ENCODE measurements at places on chromosomes 3 and 15. TPM values are rescaled to one million over a fixed set of nuclear protein-coding genes. Genes with fewer than 3 reads are reported as not detected.

The GMPS gene
- 143 TPM for total RNA-seq

The DENND4A gene
- 8.6 TPM for total RNA-seq

DNA sequence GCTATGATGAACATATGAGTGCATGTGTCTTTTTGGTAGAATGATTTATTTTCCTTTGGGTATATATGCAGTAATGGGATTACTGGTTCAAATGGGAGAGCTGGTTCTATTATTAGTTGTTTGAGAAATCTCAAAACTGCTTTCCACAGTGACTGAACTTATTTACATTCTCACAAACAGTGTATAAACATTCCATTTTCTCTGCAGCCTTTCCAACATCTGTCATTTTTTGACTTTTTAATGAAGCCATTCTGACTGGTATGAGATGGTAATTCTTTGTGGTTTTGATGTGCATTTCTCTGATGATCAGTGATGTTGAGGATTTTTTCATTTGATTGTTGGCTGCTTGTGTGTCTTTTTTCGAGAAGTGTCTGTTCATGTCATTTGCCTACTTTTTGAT lies 1124.2 kb downstream of the NAALADL2 start:
- DNase-seq: no peak

The SLCO3A1 gene
- total RNA-seq: 2.9 TPM

- DNase-seq: no peak
Observed at GRCh38 chr3:186166491-186167288, 57.8 kb upstream of the ETV5 start.

The TMEM212 gene
- total RNA-seq: not detected

DNA sequence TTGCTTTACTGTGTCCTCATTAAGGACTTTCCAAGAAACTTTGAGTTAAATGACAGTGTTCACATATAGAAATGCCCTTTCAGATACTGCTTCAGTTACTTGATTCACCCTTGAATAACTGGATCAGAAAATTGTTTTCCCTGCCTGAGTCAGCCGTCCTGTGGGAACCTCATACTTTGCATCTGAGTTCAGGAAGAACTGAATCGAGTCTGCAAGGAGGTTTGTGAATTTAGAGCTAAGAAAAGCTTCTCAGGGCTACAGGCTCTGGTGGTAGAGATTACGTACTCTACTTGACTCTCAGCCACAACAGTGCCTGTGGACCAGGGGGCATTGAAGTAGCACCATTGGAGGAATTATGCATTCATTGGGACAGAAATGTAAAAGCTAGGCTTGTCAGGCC lies 252.4 kb upstream of the C2CD4B start:
- DNase-seq: peak; percentile 29

GRCh38 chr15:60906146-60906674 lies 322.9 kb downstream of the RORA start:
- DNase-seq: no peak

The GXYLT2 gene
- 3.7 TPM for total RNA-seq

The SLC7A14 gene
- total RNA-seq: 0.17 TPM

The TGM4 gene
- total RNA-seq: 0.17 TPM

DNA sequence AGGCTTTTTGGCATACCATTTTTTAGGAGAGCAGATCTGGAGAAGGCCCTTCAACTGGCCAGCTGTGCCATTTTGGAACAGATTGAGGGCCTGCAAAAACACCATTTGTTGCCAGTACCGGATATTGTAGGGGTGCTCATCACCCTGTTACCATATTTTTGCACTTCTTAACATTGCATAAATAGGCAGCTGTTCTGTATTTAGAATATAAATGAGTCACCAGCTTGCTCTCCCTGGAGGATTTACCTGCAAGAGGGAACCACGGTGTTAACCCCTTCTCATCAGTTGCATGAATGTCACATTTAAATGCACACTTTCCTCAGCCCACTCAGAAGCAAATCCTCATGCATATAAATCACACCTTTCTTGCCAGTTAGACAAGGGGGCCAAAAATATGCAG lies 435.6 kb downstream of the ROBO2 start:
- DNase-seq: no peak

DNA sequence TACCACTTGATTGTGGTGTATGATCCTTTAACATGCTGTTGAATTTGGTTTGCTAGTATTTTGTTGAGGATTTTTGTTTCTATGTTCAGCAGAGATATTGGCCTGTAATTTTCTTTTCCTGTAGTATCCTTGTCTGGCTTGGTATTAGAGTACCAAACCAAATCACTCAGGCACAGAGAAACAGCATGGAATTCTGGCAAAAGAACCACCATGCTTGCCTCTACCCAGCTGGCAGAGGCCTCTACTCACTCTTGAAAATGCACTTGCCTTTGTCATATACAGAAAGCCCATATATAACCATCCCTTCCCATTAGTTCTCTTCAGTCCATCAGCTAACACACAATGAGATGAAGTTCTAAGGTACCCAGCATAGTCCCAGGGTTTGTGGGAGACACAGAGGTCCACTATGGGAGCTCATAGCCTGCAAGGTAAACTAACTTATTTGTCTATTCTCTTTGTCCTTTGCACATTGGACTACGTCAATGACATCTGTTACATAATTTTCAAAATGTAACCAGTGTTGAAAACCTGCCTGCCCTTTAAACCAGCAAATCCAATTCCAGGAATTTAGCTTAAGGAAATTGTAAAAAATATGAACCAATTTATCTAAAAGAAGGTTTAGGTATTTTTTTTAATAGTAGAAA lies 82.1 kb upstream of the POMGNT2 start:
- DNase-seq: no peak

The UNC13C gene
- total RNA-seq: 0.09 TPM

GRCh38 chr15:29528276-29528675 lies 258.7 kb upstream of the NSMCE3 start:
- peak; percentile 52 for DNase-seq

The CATSPER2 gene
- total RNA-seq: 2.3 TPM

DNA sequence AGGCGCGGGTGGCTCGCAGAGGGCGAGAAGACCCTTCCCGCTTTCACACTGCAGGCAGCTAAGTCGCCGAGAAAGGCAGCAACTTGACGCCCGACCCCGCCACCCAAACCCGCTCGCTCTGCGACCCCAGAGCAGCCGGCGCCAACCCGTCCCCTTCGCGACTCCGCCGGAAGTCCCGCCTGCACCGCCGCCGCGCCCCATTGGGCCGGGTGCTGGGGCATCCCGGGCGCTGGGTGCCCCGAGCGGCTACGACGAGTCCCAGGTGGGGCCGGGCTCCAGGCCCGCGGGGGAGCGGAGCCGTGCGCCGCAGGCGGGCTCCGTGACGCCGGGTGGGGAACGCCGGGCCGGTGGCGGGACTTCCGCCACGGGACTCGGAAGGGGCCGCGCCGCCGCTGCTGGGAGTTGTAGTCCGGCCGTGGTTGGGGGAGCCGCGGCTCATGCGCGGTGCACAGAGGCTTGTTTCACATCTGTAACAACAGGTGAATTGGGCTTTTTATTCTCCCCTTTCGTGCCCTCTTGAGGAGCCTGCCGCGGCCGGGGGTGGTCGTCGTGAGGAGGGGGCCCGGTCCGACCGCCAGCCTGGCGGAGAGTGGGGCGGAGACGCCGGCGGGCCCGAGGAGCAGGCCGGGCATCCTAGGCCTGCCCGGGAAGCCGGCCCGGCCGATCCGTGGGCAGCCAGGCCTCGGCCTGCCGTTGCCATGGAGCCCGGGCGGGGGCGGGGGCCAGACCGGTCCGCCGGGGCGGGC lies at the start of gene DHX30:
Gene DHX30 (plus strand): TSS at position 405 of the 746 bp plus-strand sequence. CDS start 7,546 bp downstream, outside the sequence.
- DNase-seq: peak; percentile 88

The SCG5 gene
- total RNA-seq: 1.8 TPM

DNA sequence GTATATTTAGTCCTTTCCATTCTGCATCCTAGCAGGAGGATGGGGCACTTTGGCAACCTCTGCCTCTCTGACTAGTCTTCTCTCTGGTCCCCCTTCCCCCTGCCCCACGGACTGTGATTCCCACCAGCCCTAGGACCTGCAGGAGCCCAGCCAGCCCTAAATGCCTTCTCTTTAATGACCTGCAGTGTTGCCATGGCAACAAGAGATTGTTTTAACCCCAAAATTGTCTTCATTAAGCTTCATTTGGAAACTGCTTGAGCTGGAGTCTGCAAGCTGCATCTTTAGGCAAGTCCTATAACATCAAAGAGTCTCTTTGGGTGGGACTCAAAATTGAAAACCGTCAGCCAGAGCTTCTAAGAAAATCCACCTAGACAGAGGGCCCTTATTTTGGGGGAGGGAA lies 59.7 kb upstream of the ANKRD34C start:
- no peak for DNase-seq

- DNase-seq: no peak
Observed at GRCh38 chr3:115758076-115758763, 134.9 kb downstream of the GAP43 start.

- no peak for DNase-seq
Observed at GRCh38 chr3:160472344-160472743, 22.8 kb upstream of the TRIM59 start.

- no peak for DNase-seq
Observed at GRCh38 chr15:36758800-36759199, 179.4 kb downstream of the CDIN1 start.

DNA sequence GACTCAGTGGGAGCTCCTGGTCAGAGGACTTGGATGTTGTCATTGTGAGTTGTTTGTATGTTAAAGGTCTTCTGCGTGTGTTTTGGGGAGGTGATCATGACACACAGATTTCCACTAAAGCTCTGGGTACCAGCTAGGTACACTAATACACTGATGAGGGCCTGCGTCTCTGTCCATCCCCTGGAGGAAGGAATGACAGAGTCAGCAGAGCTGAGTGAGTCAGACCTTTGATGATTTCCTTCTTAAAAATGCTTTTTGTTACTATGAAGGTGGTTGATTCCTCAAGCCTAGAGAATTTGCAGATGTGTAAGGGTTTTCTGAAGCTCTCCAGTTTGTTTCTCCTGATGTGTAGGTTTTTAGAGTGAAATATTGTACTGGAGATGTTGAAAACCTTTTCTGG lies 424.1 kb upstream of the TPM1 start:
- DNase-seq: peak; percentile 71

GRCh38 chr15:40363611-40364010 lies 5.6 kb downstream of the DISP2 start:
- no peak for DNase-seq

- DNase-seq: no peak
Observed at GRCh38 chr3:42763021-42763420, 10.0 kb downstream of the CCDC13 start.

- no peak for DNase-seq
Observed at GRCh38 chr3:157794771-157795170, 291.6 kb upstream of the VEPH1 start.

- no peak for DNase-seq
Observed at GRCh38 chr3:34056951-34057390, 258.5 kb downstream of the PDCD6IP start.

The MORF4L1 gene
- 334 TPM for total RNA-seq

GRCh38 chr3:133964547-133964946 lies 65.2 kb downstream of the SLCO2A1 start:
- DNase-seq: peak; percentile 50

DNA sequence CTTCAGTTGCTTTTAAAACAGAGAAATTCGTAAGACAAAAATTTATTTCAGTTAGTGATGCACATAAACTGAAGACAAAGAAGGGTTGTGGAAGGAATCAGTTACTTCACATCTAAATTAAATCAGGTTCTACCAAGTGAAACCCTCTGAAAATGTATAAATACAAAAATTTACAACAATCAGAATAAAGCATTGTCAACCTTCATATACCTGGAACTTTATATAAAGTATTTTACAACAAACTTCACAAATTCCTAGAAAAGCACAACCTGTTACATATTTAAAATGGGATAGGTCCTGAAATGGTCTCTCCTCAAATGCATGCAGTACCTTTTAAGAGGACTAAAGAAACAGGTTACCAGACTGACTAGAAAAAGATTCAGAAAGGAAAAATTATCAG lies 26.9 kb downstream of the ATOSA start:
- DNase-seq: no peak

- no peak for DNase-seq
Observed at GRCh38 chr3:9035473-9035872, 72.2 kb upstream of the RAD18 start.

The NPHP3 gene
- 18.4 TPM for total RNA-seq

- no peak for DNase-seq
Observed at GRCh38 chr3:9450126-9450525, 52.7 kb downstream of the SETD5 start.

The CCDC9B gene
- 5.4 TPM for total RNA-seq

- no peak for DNase-seq
Observed at GRCh38 chr3:153967260-153967659, 153.9 kb upstream of the ARHGEF26 start.

DNA sequence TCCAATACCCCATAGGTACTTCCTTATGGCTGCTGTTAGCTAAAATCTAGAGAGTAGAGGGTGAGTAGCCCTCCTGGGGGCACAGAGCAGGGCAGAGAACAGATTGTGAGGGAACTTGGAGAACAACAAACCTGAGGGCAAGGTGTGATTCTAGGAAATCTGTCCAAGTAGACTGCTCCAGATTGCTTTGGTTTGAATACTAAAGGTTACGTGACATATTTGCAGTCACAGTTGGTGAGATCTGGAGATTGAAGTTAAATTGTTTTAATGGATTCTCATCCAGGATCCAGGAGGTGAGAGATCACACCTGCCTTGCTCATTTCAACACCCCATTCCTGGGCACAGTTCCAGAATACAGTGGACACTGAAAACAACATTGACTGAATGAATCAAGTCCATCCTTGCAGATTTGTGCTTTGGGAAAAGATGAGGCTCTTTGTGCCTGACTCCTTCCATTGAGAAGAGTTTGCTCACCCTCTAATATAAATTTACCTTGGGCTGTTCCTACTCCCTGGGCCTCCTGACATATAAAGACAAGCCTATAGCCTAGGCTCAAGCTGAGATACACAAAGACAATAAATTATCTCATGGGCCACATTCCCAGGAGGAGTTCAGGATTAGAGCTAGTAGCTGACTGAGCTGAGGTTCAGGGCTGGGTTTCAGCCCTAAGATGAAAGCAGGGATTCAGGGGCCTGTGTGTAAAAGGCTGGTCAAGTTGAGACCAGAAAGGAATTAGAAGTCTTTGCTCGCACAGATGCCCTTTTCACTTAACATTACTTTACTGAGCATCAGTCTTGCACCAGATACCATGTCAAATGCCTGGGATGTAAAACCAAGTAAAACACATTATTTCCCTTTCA lies 400.9 kb upstream of the MCTP2 start:
- no peak for DNase-seq

The CP gene
- total RNA-seq: not detected

The GADL1 gene
- total RNA-seq: not detected

DNA sequence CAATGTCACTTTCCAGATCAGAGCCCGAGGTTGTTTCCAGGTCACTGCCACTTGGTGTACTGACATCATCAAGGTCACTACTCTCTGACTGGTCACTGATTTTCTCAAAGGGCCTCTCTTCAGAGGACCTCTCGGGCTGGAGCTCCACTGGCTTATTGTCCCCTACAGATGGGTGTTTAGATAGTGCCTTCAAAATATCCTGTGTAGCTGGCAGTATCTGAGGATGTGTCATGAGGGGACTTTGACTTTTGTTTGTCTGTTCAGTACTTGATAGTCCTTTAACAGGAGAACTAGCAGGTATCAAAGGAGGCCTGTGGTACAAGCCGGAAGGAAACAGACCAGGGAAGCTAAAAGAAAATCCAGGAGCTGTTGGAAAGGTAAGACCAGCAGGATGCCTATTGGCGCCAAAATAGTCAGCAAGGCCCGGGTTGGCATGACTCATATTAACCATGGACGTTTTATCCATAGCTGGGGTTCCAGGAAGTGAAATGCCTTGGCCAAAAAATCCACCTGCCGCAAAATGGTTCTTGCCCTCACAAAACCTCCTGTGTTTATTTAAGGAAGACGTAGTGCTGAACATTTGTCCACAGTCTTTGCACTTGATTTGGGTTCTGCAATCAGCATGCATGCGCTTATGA lies 547.3 kb downstream of the MECOM start:
- DNase-seq: no peak
